Fibroblast of lung (primary cell): ENCODE measurements at places on chromosomes 7 and 10. TPM values are rescaled to one million over a fixed set of nuclear protein-coding genes. Genes with fewer than 3 reads are reported as not detected.
A peak's percentile ranks its signal among the peaks of the same experiment; 100 is the strongest.

- H3K36me3 ChIP-seq, result no peaks in the 10 kb centered on the region
- no peak overlapping the region for H3K4me3 ChIP-seq
- H3K27me3 ChIP-seq, result no peaks in the 10 kb centered on the region
- no peaks in the 10 kb centered on the region for H3K4me1 ChIP-seq
- peak; percentile 17 for DNase-seq
- H3K27ac ChIP-seq, result no peak overlapping the region
These were observed 134.3 kb downstream of the PRKCQ start for GRCh38 chr10:6445671-6446316.

- DNase-seq, result peak; percentile 82
- no peaks in the 10 kb centered on the region for H3K36me3 ChIP-seq
- H3K4me3 ChIP-seq, result no peak overlapping the region
- H3K4me1 ChIP-seq, result peaks cover 5% of the 10 kb centered on the region
- H3K27ac ChIP-seq, result no peak overlapping the region
- no peaks in the 10 kb centered on the region for H3K27me3 ChIP-seq
These were observed 221.4 kb downstream of the BICC1 start for GRCh38 chr10:58734116-58734515.

DNA sequence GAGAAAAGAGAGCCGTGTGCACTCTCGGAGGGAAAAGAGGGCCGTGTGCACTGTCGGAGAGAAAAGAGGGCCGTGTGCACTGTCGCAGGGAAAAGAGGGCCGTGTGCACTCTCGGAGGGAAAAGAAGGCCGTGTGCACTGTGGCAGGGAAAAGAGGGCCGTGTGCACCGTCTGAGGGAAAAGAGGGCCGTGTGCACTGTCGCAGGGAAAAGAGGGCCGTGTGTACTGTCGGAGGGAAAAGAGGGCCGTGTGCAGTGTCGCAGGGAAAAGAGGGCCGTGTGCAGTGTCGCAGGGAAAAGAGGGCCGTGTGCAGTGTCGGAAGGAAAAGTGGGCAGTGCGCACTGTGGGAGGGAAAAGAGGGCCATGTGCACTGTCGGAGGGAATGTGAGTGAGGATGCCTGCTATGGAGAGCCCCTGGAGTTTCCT lies 188.7 kb downstream of the DNAJB6 start:
- no peaks in the 10 kb centered on the region for H3K27me3 ChIP-seq
- no peak for DNase-seq
- H3K27ac ChIP-seq, result no peak overlapping the region
- no peaks in the 10 kb centered on the region for H3K4me1 ChIP-seq

GRCh38 chr10:61761825-61762217 lies 99.1 kb downstream of the CABCOCO1 start:
- H3K4me1 ChIP-seq, result peaks cover 22% of the 10 kb centered on the region
- DNase-seq, result no peak
- no peaks in the 10 kb centered on the region for H3K27me3 ChIP-seq
- H3K36me3 ChIP-seq, result no peaks in the 10 kb centered on the region

- no peak for DNase-seq
- no peaks in the 10 kb centered on the region for H3K27me3 ChIP-seq
- no peak overlapping the region for H3K27ac ChIP-seq
- H3K36me3 ChIP-seq, result peaks cover 1% of the 10 kb centered on the region
These were observed 12.9 kb downstream of the ARL3 start for GRCh38 chr10:102701272-102701671.

- no peaks in the 10 kb centered on the region for H3K36me3 ChIP-seq
- DNase-seq, result no peak
These were observed 208.0 kb upstream of the C7orf33 start for GRCh38 chr7:148382596-148382995.

DNA sequence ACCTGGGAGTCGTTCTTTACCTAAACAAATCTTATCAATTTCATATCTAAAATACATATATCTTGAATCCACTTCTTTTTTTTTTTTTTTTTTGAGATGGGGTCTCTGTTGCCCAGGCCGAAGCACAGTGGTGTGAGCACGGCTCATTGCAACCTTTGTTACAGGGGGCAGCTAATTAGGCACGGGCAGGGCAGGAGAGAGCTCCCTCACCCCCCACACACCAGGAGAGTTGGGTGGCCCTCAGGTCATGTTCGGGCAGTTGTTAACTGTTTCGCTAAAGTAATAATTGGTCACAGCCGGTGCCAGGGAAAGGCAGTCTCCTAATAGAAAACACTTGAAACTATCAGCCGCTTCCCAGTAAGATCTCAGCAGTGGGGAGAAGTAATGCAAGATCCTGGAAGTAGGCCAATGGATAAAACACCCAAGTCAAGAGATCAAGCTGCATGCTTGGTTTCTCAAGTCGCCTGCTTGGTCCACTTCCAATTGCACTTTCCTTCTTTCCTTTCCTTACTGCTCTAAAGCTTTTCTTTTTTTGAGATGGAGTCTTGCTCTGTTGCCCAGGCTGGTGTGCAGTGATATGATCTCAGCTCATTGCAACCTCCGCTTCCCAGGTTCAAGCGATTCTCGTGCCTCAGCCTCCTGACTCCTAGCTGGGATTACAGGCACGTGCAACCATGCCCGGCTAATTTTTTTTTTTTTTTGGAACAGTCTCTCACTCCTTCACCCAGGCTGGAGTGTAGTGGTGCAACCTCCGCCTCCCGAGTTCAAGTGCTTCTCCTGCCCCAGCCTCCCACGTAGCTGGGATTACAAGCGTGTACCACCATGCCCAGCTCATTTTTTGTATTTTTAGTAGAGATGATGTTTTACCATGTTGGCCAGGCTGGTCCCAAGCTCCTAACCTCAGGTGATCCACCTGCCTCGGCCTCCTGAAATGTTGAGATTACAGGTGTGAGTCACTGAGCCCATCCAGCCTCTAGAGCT lies 21.3 kb upstream of the EFCAB10 start:
- H3K36me3 ChIP-seq, result no peaks in the 10 kb centered on the region
- DNase-seq, result peak; percentile 27
- no peak overlapping the region for H3K4me3 ChIP-seq
- no peaks in the 10 kb centered on the region for H3K27me3 ChIP-seq
- no peaks in the 10 kb centered on the region for H3K4me1 ChIP-seq

GRCh38 chr10:87603196-87603595 lies 56.5 kb upstream of the PAPSS2 start:
- H3K4me3 ChIP-seq, result no peak overlapping the region
- no peak overlapping the region for H3K27ac ChIP-seq
- no peaks in the 10 kb centered on the region for H3K36me3 ChIP-seq
- H3K4me1 ChIP-seq, result no peaks in the 10 kb centered on the region

DNA sequence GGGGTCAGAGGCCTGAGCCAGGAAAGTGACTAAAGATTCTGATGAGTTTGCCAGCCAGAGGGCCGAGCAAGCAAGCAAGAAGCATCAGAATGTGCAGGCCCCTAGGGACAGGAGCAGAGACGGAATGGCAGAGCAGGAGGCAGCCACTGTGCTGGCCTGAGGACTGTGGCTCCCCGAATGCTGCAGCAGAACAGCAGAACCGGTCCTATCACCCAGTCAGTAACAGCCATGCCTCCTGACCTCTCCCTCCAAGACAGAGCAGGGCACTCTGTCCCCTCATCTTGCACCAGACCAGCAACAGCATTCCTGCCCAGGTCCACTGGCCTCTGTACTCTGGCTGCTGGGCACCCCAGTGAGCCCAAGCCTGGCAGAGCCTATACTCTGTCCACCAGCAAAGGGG lies 85.9 kb downstream of the ARHGAP22 start:
- no peak overlapping the region for H3K27ac ChIP-seq
- H3K4me3 ChIP-seq, result no peak overlapping the region
- H3K4me1 ChIP-seq, result peaks cover 21% of the 10 kb centered on the region
- H3K36me3 ChIP-seq, result peaks cover 10% of the 10 kb centered on the region

DNA sequence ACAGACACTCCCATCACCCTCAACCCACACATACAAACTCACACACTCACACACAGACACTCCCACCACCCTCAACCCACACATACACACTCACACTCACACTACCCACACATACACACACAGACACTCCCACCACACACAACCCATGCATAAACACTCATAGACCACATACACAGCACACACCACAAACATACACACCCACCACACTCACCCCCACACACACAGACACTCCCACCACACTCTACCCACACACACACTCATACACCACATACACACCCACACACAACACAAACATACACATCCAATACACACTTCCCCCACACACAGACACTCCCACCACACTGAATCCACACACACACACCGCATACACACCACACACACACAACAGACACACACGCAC lies 521.2 kb downstream of the TCERG1L start:
- H3K4me1 ChIP-seq, result no peaks in the 10 kb centered on the region
- no peaks in the 10 kb centered on the region for H3K36me3 ChIP-seq
- DNase-seq, result no peak
- H3K4me3 ChIP-seq, result no peak overlapping the region
- H3K27ac ChIP-seq, result no peak overlapping the region
- H3K27me3 ChIP-seq, result no peaks in the 10 kb centered on the region

- no peak for DNase-seq
- no peaks in the 10 kb centered on the region for H3K4me1 ChIP-seq
- H3K36me3 ChIP-seq, result no peaks in the 10 kb centered on the region
- no peak overlapping the region for H3K4me3 ChIP-seq
- no peaks in the 10 kb centered on the region for H3K27me3 ChIP-seq
These were observed 121.5 kb downstream of the SLIT1 start for GRCh38 chr10:97063983-97064837.

- H3K4me3 ChIP-seq, result no peak overlapping the region
- H3K27me3 ChIP-seq, result no peaks in the 10 kb centered on the region
These were observed 72.8 kb downstream of the CCNY start for GRCh38 chr10:35409094-35409582.

DNA sequence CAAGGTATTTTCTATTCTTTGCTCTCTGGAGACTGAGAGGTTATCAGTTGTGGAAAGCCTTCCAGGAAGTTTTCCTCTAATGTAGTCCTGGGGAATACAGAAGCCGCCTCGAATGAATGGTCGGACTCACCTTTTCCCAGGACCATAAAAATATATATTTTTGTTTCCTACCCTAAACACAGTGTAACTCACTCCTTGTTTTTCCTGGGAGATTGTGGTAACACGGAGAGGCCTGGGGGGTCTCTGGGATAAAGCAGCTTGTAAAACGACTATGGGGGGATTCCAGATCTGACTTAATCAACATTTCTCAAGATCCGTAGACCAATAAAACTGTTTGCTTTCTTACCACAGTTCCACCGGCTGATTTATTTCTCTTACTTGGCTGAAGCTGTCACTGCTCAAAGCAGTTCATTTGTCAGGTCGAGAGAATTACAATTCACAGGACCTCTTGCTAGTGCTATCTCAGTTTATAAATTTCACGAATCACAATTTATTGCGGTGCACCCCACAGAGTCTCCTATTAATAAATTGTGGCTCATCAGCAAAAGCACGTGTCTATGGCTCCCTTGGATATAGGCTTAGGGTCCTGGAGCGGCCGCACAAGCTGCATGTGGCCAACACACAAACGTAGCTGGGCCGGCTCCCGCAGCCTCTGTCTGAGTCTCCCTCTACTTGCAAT lies 176.3 kb upstream of the BMPER start:
- no peak overlapping the region for H3K4me3 ChIP-seq
- H3K27ac ChIP-seq, result no peak overlapping the region
- no peaks in the 10 kb centered on the region for H3K27me3 ChIP-seq
- H3K36me3 ChIP-seq, result no peaks in the 10 kb centered on the region

DNA sequence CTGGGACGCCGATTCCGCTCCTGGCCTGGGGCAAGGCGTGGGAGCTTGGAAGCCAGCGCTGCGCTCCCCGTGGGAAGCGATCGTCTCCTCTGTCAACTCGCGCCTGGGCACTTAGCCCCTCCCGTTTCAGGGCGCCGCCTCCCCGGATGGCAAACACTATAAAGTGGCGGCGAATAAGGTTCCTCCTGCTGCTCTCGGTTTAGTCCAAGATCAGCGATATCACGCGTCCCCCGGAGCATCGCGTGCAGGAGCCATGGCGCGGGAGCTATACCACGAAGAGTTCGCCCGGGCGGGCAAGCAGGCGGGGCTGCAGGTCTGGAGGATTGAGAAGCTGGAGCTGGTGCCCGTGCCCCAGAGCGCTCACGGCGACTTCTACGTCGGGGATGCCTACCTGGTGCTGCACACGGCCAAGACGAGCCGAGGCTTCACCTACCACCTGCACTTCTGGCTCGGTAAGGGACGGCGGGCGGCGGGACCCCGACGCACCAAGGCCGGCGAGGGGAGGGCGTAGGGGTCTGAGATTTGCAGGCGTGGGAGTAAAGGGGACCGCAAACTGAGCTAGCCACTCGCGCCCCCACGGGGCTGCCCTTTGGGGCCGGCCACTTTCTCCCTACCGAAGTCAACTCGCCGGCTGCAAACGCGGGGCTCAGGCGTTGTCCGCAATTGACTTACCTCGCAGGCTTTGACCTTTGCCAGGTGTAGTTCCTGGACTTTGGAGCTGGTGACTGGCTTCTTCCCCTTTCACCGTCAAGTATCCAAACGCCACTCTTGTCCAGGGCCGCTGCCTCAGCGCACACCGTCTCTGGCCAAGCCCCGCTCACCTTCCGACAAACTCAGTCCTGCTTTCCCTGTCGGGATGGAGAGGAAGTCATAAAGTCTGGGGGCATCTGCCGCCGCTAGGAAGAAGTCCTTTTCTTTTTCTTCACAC lies at the start of gene SCIN:
TSS of gene SCIN (plus strand) at position 187 of the 928 bp plus-strand sequence. CDS start at position 254, 67 bp downstream.
- H3K27ac ChIP-seq, result no peak within 1 kb of the TSS
- H3K4me3 ChIP-seq, result peak within 1 kb of the TSS; percentile 5
- H3K27me3 ChIP-seq, result peaks cover 19% of the 10 kb centered on the region
- H3K36me3 ChIP-seq, result no peaks in the 10 kb centered on the region
- no peaks in the 10 kb centered on the region for H3K4me1 ChIP-seq

- H3K27ac ChIP-seq, result no peak overlapping the region
- H3K4me3 ChIP-seq, result no peak overlapping the region
- H3K4me1 ChIP-seq, result no peaks in the 10 kb centered on the region
- DNase-seq, result no peak
- no peaks in the 10 kb centered on the region for H3K27me3 ChIP-seq
These were observed 236.5 kb downstream of the MGMT start for GRCh38 chr10:129703287-129704137.

- H3K27me3 ChIP-seq, result no peaks in the 10 kb centered on the region
- H3K27ac ChIP-seq, result no peak overlapping the region
- peaks cover 2% of the 10 kb centered on the region for H3K4me1 ChIP-seq
- peak; percentile 53 for DNase-seq
These were observed 94.6 kb upstream of the BTBD16 start for GRCh38 chr10:122176232-122177213.

- peaks cover 26% of the 10 kb centered on the region for H3K4me1 ChIP-seq
- H3K4me3 ChIP-seq, result no peak overlapping the region
- H3K27me3 ChIP-seq, result no peaks in the 10 kb centered on the region
- H3K36me3 ChIP-seq, result no peaks in the 10 kb centered on the region
These were observed 88.5 kb downstream of the CCNY start for GRCh38 chr10:35424680-35425285.

- no peak overlapping the region for H3K27ac ChIP-seq
- no peak for DNase-seq
- no peaks in the 10 kb centered on the region for H3K36me3 ChIP-seq
- no peak overlapping the region for H3K4me3 ChIP-seq
- H3K27me3 ChIP-seq, result no peaks in the 10 kb centered on the region
These were observed 5.5 kb downstream of the GIMAP6 start for GRCh38 chr7:150626696-150627095.

GRCh38 chr10:93245147-93245546 lies 171.5 kb downstream of the CYP26A1 start:
- no peak overlapping the region for H3K27ac ChIP-seq
- H3K4me3 ChIP-seq, result no peak overlapping the region
- no peak for DNase-seq
- H3K36me3 ChIP-seq, result no peaks in the 10 kb centered on the region
- no peaks in the 10 kb centered on the region for H3K27me3 ChIP-seq
- H3K4me1 ChIP-seq, result no peaks in the 10 kb centered on the region

CEP41 gene
- total RNA-seq, result 8.0 and 8.3 TPM in 2 replicates

VWC2 gene
- not detected in 2 replicates for total RNA-seq

CPA2 gene
- total RNA-seq, result under 0.01 TPM in 1 of 2 replicates, not detected in the other

SPDYE2 gene
- total RNA-seq, result not detected in 2 replicates

ADIRF gene
- 119 and 142 TPM in 2 replicates for total RNA-seq

ATOH7 gene
- total RNA-seq, result under 0.01 TPM in 1 of 2 replicates, not detected in the other

CPA5 gene
- total RNA-seq, result not detected in 2 replicates

CCDC136 gene
- total RNA-seq, result 4.9 and 12.1 TPM in 2 replicates

DNAJC30 gene
- 1.8 and 3.8 TPM in 2 replicates for total RNA-seq

AKR1C1 gene
- 72.2 and 154 TPM in 2 replicates for total RNA-seq

CTTNBP2 gene
- total RNA-seq, result 4.4 and 8.3 TPM in 2 replicates

EVX1 gene
- not detected in 2 replicates for total RNA-seq
